ENCODE measurements at places on chromosomes 1 and 21.

GRCh38 chr1:204909109-204909508 is 38.4 kb downstream of the NFASC start:
- no peak for DNase-seq

DNA sequence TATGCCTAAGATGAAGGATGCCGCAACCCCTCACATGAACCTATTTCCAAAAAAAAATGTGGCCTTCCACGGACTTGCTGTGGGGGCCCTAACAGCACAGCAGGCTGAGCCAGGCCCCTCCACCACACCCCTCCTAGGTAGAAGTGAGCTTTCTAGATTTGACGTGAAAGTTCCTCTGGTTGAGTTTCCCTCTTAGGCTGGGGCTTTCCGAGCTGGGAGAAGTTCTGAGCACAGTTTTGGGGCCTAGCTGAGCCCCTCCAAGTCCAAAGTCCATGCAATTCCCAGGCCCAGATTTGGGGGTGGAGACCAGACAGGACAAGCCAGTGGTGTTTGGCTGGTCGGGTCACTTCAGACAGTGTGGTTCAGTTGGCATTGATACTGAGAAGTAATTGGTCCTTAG is 13.8 kb upstream of the PHLDA3 start:
- no peak for DNase-seq

- no peak for DNase-seq
Measured at GRCh38 chr1:229726061-229726460, 100.0 kb downstream of the URB2 start.

DNA sequence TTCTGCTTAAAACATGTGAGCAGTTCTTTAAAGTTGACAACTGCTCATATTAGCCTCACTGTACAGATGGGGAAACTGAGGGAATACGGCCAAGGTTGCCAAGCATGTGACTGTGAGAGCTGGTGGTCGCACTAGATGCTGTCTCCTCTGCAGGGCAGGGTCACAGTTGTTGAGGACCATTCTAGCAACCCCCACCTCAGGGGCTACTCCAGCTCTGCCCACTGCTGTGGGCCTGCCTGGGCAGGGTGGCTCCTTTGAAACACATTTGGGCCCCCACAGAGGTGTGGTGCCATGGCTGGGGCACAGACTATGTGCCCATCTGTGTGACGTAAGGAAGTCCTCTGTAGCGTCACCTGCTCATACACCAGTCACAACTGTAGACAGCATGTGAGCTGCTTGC is 779 bp downstream of the THEM5 start:
- no peak for DNase-seq

DNA sequence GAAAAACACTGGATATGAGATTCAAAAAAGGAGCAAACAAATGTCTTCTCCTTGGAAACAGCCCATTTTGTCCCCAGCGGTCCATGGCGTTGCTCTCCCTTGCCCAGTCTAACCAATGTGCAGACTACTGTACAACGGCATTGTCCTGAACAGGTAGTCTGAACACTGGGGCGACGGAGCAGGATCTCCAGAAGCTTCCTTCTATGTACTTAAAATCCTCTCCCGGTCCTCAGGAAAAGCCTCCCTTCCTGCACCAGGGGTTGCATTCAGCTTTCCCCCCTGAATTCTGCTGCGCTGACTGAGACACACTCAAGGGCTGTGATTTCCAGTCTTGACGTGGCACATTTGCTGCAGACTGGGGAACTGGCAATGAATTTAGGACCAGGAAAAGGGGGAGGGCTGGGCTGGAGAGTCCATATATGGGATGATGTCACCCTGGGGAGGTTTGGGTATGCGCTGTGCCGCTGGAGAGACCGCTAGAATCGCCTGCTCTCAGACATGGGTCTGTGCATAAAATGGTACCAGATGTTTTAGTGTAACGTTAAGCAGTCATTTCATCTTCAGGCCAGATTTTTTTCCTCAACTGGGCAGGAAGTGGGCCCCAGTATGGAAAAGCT is 275.9 kb upstream of the C1orf105 start:
- peak; percentile 80 for DNase-seq

- no peak for DNase-seq
Measured at GRCh38 chr1:230332575-230333066, 93.5 kb downstream of the PGBD5 start.

GRCh38 chr1:96825231-96825630 is 103.6 kb downstream of the PTBP2 start:
- DNase-seq: no peak

- peak; percentile 79 for DNase-seq
Measured at GRCh38 chr1:12454406-12455391, 163.3 kb downstream of the DHRS3 start.

GRCh38 chr1:153677718-153678518 is 570 bp upstream of the NPR1 start:
- DNase-seq: no peak

All from non-pigmented ciliary epithelial cell (primary cell).